ENCODE measurements at places on chromosomes 6 and 20. TPM values are rescaled to one million over a fixed set of nuclear protein-coding genes. Genes with fewer than 3 reads are reported as not detected.

GRCh38 chr20:50320005-50320900 lies 129.6 kb downstream of the CEBPB start:
- H3K36me3 ChIP-seq, result peaks cover 2% of the 10 kb centered on the region
- peaks cover 14% of the 10 kb centered on the region for H3K4me1 ChIP-seq
- no peak overlapping the region for H3K27ac ChIP-seq
- DNase-seq, result no peak

DNA sequence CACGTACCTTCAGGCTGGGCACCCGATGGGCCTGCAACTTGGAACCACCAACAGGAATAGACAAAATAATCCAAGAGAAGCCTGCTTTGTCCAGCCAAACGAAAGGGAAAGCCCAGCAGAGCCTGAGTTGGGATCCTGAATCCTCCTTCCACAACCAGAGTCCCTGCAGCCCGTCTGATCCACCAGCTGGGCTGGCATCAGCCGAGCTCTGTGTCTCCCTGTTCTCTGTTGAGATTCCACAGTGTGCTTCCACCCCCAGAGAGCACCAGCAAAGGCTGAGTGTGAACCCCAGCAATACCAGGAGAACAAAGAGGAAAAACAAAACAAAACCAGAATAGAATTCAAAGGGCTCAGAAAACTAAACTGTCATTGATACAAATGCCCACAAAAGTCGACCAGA lies 104.2 kb upstream of the PRND start:
- no peak overlapping the region for H3K4me3 ChIP-seq
- H3K36me3 ChIP-seq, result no peaks in the 10 kb centered on the region
- peaks cover 21% of the 10 kb centered on the region for H3K27me3 ChIP-seq
- DNase-seq, result no peak
- H3K27ac ChIP-seq, result no peak overlapping the region

Gene CLPSL1
- not detected for total RNA-seq

GRCh38 chr20:2757969-2758368 lies 42.5 kb downstream of the CPXM1 start:
- peaks cover 8% of the 10 kb centered on the region for H3K4me1 ChIP-seq
- peaks cover 2% of the 10 kb centered on the region for H3K36me3 ChIP-seq
- H3K27me3 ChIP-seq, result peaks cover 25% of the 10 kb centered on the region
- no peak for DNase-seq
- no peak overlapping the region for H3K4me3 ChIP-seq

GRCh38 chr6:151958332-151958731 lies 150.8 kb downstream of the ESR1 start:
- DNase-seq, result no peak
- H3K27me3 ChIP-seq, result peaks cover 41% of the 10 kb centered on the region
- H3K4me3 ChIP-seq, result no peak overlapping the region
- no peak overlapping the region for H3K27ac ChIP-seq
- no peaks in the 10 kb centered on the region for H3K36me3 ChIP-seq

DNA sequence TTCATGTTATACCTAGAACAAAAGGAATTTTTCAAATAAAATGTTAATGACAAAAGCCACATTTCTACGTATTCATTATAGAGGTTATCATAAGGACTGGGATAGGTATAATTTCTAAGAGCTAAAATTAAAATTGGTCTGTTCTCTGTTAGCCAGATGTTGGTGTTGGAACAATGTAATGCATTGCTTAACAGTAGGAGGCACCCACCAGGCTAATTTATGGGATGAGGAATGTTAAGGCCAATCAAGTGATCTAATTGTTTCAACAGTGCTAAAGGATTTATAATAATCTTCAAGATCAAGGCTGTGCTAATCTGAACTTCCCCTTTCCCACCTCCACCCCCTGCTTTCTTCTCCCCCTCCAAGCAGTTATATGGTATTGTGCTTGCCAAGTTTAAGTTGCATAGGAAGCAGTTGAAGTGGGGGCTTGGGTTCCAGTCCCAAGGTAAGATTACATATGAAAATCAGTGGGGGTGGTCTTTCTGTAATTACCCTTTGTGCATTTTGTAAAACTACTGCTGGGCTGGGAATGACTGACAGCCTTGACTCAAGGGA lies 89.2 kb upstream of the BACH2 start:
- H3K4me3 ChIP-seq, result no peak overlapping the region
- no peaks in the 10 kb centered on the region for H3K36me3 ChIP-seq

GRCh38 chr20:62685781-62686555 lies 22.7 kb upstream of the NTSR1 start:
- peak overlapping the region; percentile 39 for H3K4me3 ChIP-seq
- H3K4me1 ChIP-seq, result peaks cover 10% of the 10 kb centered on the region
- no peaks in the 10 kb centered on the region for H3K36me3 ChIP-seq
- peaks cover 14% of the 10 kb centered on the region for H3K27me3 ChIP-seq
- H3K27ac ChIP-seq, result no peak overlapping the region

Gene UBE2C
- total RNA-seq, result 118 TPM

DNA sequence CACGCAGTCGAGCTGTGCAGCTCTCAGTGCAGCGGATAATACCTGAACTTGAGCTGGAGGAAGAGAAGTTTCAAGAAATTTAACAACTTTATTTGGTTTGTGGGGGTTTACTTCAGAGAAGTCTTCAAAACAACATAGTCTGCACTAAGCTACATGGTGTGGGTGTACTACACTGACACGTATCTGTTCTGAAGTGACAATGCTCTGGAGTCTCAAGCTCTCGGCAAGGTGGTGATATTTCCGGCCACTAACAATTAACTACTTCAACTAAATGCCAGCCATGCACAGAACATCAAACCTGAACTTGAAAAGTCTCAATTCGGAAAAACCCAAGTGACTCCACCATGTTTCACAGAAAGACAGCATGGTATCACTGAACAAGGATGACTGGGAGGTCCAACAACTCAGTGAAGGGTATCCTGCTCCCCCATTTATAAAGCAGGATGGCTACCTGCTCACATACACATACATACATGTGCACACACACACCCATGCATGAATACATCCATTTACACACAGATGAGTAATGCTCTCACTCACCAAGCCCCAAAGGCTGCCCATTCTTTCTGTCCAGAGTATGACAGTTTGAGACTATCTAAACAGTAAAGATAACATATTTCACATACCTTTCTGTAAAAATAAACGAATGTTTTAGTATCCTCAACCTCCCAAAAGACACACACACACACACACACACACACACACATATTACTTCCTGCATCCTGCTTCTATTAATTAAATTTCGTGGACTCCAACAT lies 15.4 kb upstream of the ANKRD60 start:
- no peaks in the 10 kb centered on the region for H3K27me3 ChIP-seq
- no peak overlapping the region for H3K27ac ChIP-seq
- DNase-seq, result no peak
- H3K36me3 ChIP-seq, result peaks cover 49% of the 10 kb centered on the region
- H3K4me1 ChIP-seq, result no peaks in the 10 kb centered on the region
- no peak overlapping the region for H3K4me3 ChIP-seq

- no peaks in the 10 kb centered on the region for H3K27me3 ChIP-seq
- no peak overlapping the region for H3K4me3 ChIP-seq
- peaks cover 8% of the 10 kb centered on the region for H3K4me1 ChIP-seq
- no peaks in the 10 kb centered on the region for H3K36me3 ChIP-seq
- DNase-seq, result no peak
- no peak overlapping the region for H3K27ac ChIP-seq
Observed at GRCh38 chr6:21752054-21752811, 158.7 kb downstream of the SOX4 start.

Gene GRM1
- total RNA-seq, result not detected

DNA sequence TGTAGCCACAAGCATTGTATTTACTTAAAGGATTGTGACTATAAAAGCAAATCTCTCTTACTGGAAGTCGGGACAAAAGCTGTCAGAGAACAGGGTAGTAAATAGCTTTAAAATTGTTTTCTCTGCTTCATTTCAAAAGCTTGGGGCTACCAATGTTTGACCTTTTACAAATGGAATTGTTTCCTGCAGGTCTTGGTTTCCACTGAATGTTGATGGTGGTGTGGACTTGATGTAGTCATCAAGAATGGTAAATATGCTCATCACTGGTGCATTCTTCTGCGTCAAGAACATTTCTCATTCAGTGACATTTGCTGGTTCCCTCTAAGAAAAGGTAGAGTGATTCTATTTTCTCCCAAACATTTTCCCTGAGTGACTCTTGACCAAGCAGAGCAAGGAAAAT lies 435.4 kb upstream of the KHDRBS2 start:
- no peak for DNase-seq
- H3K4me1 ChIP-seq, result no peaks in the 10 kb centered on the region
- H3K27ac ChIP-seq, result no peak overlapping the region
- H3K36me3 ChIP-seq, result no peaks in the 10 kb centered on the region
- no peaks in the 10 kb centered on the region for H3K27me3 ChIP-seq
- H3K4me3 ChIP-seq, result no peak overlapping the region

DNA sequence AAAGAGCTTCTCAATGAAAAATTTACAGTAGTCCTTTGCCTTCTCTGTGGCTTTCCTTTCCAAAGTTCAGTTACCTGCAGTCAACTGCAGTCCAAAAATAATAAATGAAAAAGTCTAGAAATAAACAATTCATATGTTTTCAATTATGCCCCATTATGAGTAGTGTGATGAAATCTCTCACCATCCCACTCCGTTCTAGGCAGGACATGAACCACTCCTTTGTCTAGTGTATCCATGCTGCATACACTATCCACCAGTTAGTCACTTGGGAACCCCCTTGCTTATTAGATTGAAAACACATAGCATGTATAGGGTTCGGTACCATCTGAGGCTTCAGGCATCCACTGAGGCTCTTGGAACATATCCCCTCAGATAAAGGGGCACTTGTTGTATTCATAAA lies 80.6 kb upstream of the EYA4 start:
- no peaks in the 10 kb centered on the region for H3K36me3 ChIP-seq
- no peaks in the 10 kb centered on the region for H3K4me1 ChIP-seq
- DNase-seq, result no peak
- no peak overlapping the region for H3K4me3 ChIP-seq
- no peaks in the 10 kb centered on the region for H3K27me3 ChIP-seq

DNA sequence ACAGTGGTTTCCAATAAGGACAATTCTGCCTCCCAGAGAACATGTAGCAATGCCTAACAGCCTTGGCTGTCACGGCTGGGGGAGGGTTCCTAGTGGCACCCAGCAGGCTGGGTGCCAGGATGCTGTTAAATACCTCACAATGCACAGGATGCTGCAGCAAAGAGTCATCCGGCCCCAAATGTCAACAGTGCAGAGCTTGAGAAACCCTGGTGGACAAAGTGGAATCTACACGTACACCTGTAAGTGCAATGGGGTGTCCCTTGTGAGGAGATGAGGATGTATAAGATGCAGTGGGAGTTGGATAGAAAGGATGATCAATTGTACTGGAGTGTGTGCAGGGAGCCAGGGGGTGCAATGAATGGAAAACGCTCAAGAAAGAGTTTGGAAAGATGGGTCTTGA lies 142.4 kb downstream of the FNDC1 start:
- no peak overlapping the region for H3K4me3 ChIP-seq
- no peak overlapping the region for H3K27ac ChIP-seq
- H3K27me3 ChIP-seq, result peaks cover 5% of the 10 kb centered on the region
- H3K36me3 ChIP-seq, result no peaks in the 10 kb centered on the region
- H3K4me1 ChIP-seq, result no peaks in the 10 kb centered on the region

Gene TAP1
- total RNA-seq, result 284 TPM

Gene ERGIC3
- total RNA-seq, result 132 TPM

DNA sequence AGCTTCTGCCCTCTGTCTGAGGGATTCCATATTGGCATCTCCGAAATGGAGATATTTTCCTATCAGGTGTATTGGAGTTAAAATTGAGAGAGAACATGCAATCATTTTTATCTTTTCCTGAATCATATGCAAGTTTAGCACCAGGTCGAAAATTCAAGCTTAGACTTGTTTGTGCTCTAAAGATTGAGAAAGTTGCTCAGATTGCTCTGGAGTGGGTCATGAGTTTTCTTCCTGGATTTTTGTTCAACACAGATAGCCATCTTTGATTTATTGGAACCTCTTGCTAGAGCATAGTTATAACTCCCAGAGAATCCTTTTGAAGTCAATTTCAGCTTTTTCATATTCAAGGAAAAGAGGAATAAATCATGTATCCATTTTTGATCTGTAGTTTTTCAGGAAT lies 373.5 kb upstream of the FLRT3 start:
- no peaks in the 10 kb centered on the region for H3K36me3 ChIP-seq
- no peak for DNase-seq
- no peaks in the 10 kb centered on the region for H3K27me3 ChIP-seq
- H3K27ac ChIP-seq, result no peak overlapping the region

Gene ZNF311
- total RNA-seq, result 0.80 TPM

- peaks cover 12% of the 10 kb centered on the region for H3K27me3 ChIP-seq
- DNase-seq, result no peak
- no peaks in the 10 kb centered on the region for H3K4me1 ChIP-seq
- H3K27ac ChIP-seq, result no peak overlapping the region
Observed at GRCh38 chr20:1478566-1478965, 11.9 kb upstream of the NSFL1C start.

DNA sequence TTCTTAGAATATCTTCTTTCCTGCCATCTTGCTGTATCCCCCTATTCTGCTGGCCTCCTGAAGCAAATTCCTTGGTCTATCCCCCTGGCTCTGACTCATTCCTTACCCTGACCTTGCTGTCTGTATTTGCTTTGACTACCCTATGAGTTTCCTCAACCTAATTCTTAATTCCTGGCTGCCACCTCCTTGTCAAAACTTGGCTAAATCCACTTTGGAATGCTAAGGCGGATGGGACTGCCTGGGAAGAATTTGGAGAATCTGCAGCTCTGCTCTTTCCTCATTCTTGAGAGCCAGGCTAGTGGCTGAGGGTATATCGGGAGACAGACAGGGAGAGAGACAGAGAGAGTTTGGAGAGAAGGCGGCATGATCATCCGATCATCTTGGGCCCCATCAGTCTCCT lies 24.4 kb downstream of the CAP2 start:
- H3K27me3 ChIP-seq, result peaks cover 3% of the 10 kb centered on the region
- H3K36me3 ChIP-seq, result no peaks in the 10 kb centered on the region
- no peak for DNase-seq
- H3K4me3 ChIP-seq, result no peak overlapping the region

GRCh38 chr6:25519856-25520255 lies 132.2 kb upstream of the SCGN start:
- no peak overlapping the region for H3K4me3 ChIP-seq
- peaks cover 2% of the 10 kb centered on the region for H3K27me3 ChIP-seq
- H3K27ac ChIP-seq, result no peak overlapping the region
- no peaks in the 10 kb centered on the region for H3K36me3 ChIP-seq

- no peak overlapping the region for H3K4me3 ChIP-seq
- no peaks in the 10 kb centered on the region for H3K4me1 ChIP-seq
- H3K36me3 ChIP-seq, result peaks cover 8% of the 10 kb centered on the region
- H3K27ac ChIP-seq, result no peak overlapping the region
- peak; percentile 68 for DNase-seq
Observed at GRCh38 chr6:33768644-33769120, 20.2 kb downstream of the LEMD2 start.

GRCh38 chr6:165298402-165298801 lies 11.0 kb downstream of the C6orf118 start:
- H3K27ac ChIP-seq, result no peak overlapping the region
- H3K27me3 ChIP-seq, result no peaks in the 10 kb centered on the region
- no peak for DNase-seq
- H3K4me3 ChIP-seq, result no peak overlapping the region
- no peaks in the 10 kb centered on the region for H3K36me3 ChIP-seq

Measured in activated T-helper 1 cell treated with anti-CD3 and anti-CD28 coated beads, Interleukin-12 subunit alpha, Interleukin-12 subunit beta, Interleukin-2, Interleukin-4 antibody, amounts not matched to agents 30 ng/mL and 10 ng/mL and 1 ng/mL, durations not matched to agents 14 hours and 24 hours and 36 hours (primary cell).